ENCODE measurements at places on chromosomes 4 and X.

GRCh38 chr4:12118651-12119213 lies 690.0 kb upstream of the HS3ST1 start:
- DNase-seq: no peak

GRCh38 chr4:116215622-116216021 lies 869.8 kb downstream of the TRAM1L1 start:
- DNase-seq: no peak

DNA sequence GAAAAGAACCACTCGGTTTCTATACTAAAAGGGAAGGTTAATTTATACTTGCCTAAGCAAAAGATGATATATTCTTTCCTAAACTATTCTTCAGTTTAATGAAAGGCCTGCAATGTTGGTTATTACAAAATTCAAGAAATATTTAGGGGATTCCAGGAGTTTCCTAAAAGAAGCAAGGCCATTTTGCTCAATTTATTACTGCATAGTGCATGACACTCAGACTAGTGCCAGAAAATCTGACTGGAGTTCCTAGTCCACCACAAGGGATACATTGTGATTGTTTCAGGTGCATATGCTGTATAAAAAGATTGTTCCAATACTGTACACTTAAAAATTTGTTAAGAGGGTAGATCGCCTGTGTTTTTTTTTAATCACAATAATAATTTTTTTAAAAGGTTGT lies 78.7 kb downstream of the CAPN6 start:
- no peak for DNase-seq

- no peak for DNase-seq
These were observed 93.2 kb downstream of the SORBS2 start for GRCh38 chr4:185718578-185719499.

- DNase-seq: no peak
These were observed 266.3 kb upstream of the NOCT start for GRCh38 chr4:138749303-138749702.

- DNase-seq: no peak
These were observed 1066.0 kb downstream of the GLUD2 start for GRCh38 chrX:122113376-122113775.

- no peak for DNase-seq
These were observed 79.9 kb downstream of the AASDH start for GRCh38 chr4:56307423-56307822.

DNA sequence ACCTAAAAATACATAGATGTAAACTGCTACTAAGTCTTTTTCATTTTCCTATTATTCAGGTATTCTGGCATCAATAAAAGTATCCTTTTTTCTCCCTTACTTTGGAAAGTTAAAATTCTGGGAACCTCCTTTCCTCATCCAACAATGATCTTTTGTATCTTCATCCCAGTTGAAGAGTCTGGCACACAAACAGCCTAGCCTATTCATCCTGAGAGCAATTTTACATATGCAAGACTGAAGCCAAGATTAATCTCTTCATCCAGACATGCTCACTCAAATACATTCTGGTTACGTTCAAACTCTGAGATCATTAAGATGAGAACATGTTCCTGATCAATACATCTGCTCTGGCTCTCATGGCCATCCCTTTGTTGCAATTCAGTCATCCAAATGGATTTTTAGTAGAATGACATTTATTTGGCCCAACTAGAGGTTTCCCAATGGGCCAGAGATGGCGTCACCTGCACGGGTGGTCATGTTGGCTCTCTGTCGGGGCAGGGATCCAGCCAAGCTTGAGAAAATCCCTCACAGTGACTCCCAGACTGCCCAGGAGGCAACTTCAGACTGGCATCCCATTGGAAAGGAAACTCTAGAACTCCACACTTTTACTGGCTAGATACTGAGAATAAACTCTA lies 135.3 kb upstream of the VCX2 start:
- DNase-seq: no peak

- no peak for DNase-seq
These were observed 1.5 kb downstream of the EVC start for GRCh38 chr4:5712517-5712916.

GRCh38 chr4:147163311-147163710 lies 217.6 kb upstream of the TTC29 start:
- no peak for DNase-seq

DNA sequence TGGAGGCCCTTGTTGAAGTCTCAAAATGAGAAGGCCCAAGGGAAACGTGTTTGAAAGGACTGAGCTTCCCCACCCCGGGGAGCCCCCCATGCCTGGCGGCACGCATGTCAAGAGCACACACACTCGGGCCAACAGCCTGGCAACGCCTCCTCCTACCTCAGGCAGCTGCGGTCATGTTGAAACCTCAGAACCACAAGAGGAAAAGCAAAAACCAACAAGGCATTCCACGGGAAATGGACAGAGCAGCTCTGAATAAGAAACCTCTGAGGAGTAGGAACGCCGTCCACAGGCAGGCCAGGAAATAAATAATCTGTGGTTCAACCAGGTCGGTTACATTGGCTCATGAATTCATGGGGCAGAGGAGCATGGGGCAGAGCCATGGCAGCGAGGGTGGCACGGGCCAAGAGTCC lies 95.7 kb upstream of the AFAP1 start:
- DNase-seq: peak; percentile 8

- DNase-seq: no peak
These were observed 65.9 kb downstream of the ATP10D start for GRCh38 chr4:47550899-47551548.

GRCh38 chr4:177001271-177002175 lies 208.8 kb upstream of the VEGFC start:
- no peak for DNase-seq

- peak; percentile 64 for DNase-seq
These were observed 56.7 kb upstream of the HGFAC start for GRCh38 chr4:3384771-3385710.

GRCh38 chrX:31154946-31155345 lies 83.1 kb upstream of the FTHL17 start:
- DNase-seq: no peak

GRCh38 chrX:42025861-42026260 lies 102.5 kb upstream of the CASK start:
- peak; percentile 50 for DNase-seq

- DNase-seq: no peak
These were observed 27.6 kb upstream of the SERTM2 start for GRCh38 chrX:111483881-111484280.
